Upper lobe of left lung (tissue), 6 donors: ENCODE measurements at places on chromosomes 6 and 20.

DNA sequence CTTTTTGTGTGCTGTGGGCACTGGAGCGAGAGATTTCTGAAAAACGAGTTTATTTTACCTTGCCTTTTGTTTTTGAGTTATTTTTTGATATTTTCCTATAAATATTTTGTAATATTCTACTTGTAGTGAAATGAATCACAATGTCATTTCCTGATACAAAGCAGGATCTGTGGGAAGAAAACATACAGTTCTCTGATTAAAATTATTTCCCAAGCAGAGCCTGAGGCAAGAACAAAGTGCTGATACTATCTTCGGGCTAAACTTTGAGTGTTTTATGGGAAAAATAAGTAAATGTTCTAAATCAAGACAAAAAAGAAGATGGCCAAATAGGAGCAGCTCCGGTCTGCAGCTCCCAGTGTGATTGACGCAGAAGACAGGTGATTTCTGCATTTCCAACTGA, 33.7 kb upstream of the ELOVL5 start:
- no peak for DNase-seq

DNA sequence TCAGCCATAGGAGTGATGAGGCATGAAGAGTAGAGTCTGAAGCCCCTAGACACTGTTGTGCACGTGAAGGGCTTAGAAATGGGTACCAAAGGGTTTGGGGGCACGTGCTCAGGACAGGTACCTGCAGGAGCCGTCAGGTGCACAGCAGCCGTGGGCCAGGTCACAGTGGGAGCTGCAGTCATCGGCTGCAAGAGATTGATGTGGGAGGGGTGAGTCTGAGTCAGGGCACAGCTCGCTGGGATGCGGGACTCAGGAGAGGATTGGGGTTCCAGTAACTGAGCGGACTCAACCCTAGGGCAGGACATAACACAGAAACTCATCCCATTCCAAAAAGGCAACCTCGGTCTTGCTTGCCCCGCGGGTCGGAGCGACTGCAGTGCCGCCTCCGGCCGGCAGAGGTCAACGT, 1.1 kb downstream of the DLK2 start:
- DNase-seq = no peak

DNA sequence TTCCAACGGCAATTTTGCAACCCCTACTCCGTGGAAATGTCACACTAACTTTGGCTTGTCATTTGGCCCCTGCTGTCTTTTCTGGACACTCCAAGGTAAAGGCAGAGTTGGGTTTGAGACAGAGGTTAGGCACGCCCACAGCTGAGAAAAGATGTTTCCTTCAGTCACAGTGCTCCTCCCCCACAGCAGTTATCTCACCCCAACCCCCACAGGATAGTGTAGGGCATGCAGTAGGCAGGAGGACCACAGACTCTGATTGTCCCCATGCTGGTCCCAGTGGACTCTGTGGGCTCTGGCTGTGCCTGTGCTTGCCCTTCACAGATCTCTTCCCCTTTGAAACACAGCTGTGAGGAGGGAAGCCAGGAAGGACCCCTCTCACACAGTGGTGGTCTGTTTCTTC, 124.0 kb upstream of the CARMIL1 start:
- DNase-seq = no peak

DNA sequence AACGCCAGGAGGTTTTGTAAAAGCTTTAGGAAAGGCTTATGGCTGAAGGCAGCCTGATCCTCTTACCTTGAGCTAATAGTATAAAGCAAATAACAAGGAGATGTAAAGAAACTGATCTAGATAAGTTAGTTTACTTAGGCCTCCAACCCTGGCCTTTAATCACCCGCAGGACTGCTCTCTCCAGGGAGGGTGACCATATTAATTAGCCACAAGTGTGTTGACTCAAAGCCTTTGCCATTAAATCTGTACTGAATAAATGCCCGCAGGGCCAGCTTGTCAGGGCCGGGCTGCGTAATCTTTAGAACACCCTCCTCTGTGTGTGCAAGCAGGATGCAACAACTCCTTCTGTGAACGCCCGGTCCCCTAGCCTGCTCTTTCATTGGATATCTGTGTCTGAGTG, 6.1 kb upstream of the PRSS16 start:
- DNase-seq = no peak

DNA sequence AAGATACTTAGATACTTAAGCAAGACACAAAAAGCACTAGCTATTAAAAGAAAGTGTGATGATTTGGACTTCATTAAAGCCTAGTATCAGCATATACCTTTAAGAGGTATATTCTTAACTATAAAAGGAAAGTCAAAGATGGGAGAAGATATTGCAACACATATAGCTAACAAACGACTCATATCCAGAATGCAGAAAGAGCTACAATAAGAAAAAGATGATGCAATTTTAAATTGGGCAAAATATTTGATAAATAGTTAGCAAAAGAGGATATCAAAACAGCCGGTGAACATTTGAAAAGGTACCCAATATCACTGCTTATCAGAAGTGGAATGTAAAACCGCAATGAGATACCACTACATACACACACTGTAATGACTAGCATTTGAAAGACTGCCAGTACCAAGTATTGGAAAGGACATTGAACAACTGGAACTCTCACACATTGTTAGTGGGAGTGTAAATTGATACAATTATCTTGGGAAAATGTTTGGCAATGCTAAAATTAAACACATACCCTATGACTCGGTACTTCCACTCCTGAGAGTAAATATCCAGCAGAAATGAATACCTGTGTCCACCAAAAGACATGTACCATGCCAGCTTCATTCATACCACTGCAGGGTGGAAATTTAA, 25.7 kb downstream of the MUC22 start:
- DNase-seq = no peak

DNA sequence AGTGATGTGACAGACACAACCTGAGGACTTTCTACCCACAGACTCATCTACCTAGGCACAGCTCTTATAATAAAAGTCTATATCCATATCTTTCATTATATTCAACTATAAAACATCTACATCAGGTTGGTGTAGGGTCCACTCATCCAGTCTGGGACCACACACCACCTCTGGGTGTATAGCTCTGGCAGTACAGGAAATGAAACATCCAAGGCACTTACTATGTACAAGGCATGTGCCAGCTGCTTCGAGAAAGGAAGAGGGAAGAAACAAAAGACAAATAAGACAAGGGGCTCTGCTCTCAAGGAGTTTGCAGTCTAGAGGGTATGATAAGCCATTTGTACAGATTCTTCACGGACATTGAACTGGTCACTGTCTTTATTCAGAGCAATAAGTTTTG, 18.6 kb downstream of the KIF13A start:
- no peak for DNase-seq

GRCh38 chr6:54621285-54621684, 225.3 kb upstream of the FAM83B start:
- no peak for DNase-seq
